ENCODE measurements at places on chromosomes 16 and 17. TPM values are rescaled to one million over a fixed set of nuclear protein-coding genes. Genes with fewer than 3 reads are reported as not detected.

Gene CACNG5
- total RNA-seq, result not detected

Gene TP53TG3B
- not detected for total RNA-seq

Gene MYL4
- total RNA-seq, result not detected

Gene TP53TG3C
- total RNA-seq, result not detected

Gene C17orf50
- total RNA-seq, result not detected

Gene MT1M
- not detected for total RNA-seq

Gene ATP2A1
- total RNA-seq, result 0.30 TPM

Gene HASPIN
- total RNA-seq, result 7.5 TPM

Gene MYOCD
- total RNA-seq, result not detected

Gene CDT1
- total RNA-seq, result 17.0 TPM

Gene PRAC1
- not detected for total RNA-seq

Gene TXNDC17
- total RNA-seq, result 138 TPM

Gene SYT17
- 0.91 TPM for total RNA-seq

Gene NPIPB9
- 1.6 TPM for total RNA-seq

Gene HP
- total RNA-seq, result not detected

Gene CCDC200
- total RNA-seq, result not detected

Gene C16orf90
- not detected for total RNA-seq

Gene CD300H
- total RNA-seq, result not detected

Gene LRRC37A
- total RNA-seq, result 1.1 TPM

Gene CCL5
- total RNA-seq, result 0.15 TPM

Gene SPNS2
- 17.3 TPM for total RNA-seq

Gene IQCK
- total RNA-seq, result 10.7 TPM

Gene JPH3
- under 0.01 TPM for total RNA-seq

Gene KRTAP9-2
- total RNA-seq, result not detected

Gene GPR142
- not detected for total RNA-seq

Gene IRF8
- not detected for total RNA-seq

Gene CLDN7
- total RNA-seq, result 12.9 TPM

Gene CSH2
- total RNA-seq, result not detected

Gene SLX1A
- total RNA-seq, result 52.3 TPM

Gene ITGAD
- total RNA-seq, result not detected

Gene CCDC144A
- total RNA-seq, result 5.5 TPM

Gene JPT1
- 225 TPM for total RNA-seq

Gene G6PC1
- total RNA-seq, result not detected

Gene KRT31
- not detected for total RNA-seq

Data from epithelial cell of umbilical artery (primary cell).